ENCODE measurements at places on chromosomes 13 and 19.

DNA sequence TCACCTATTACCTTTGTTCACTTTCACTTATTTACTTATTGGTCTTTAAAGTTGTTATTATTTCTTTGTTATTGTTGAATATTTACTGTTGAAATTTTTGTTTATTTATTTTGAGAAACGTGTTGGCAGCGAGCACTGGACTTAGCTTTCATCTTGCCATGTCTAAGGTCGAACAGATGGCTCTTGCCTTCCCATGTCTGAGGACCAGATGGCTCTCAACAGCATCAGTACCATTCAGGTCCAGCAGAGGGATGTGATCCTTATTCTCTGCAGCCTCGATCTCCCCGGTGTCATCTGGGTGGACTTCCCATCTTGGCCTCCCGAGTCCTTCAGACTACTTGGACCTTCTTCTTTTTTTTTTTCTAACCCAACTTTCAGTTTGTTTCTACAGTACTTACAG, 1437.6 kb downstream of the UQCRFS1 start:
- no peak for DNase-seq

DNA sequence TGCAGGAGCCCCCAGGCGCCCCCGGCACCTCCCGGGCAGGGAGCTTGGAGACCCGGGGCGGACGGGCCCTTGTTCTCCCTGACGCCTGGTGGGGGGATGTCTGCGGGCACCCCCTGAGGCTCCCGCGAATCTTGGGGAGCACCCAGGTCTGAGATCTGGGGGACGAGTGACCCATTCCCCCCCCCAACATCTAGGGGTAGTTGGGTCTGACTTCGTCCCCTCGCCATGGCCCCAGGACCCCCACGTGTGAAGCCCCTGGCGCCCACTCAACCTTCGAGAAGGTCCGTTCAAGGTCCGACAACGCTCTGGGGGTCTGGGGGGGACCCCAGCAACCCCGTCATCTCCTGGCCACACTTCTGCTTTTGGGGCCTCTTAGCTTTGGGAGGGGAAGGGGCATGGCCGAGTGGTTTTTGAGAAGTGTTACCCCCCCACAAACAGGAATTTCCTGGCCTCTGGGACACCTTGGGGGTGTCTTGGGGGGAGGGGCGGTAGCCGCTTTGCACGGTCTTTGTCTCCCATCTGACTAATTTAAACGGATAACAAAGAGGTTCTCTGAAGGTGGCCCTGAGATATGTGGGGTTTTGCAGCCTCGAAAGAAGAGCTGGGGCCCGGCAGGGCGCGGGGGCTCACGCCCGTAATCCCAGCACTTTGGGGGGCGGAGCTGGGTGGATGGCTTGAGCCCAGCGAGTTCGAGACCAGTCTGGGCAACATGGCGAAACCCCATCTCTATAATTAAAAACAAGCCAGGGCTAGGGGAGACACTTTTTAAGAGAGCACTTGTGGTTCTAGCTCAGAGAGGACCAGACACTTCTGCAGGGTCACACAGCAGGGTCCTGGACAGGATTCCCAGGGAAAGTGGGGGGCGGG, 608 bp downstream of the CNN2 start:
- DNase-seq = no peak

- no peak for DNase-seq
Measured at GRCh38 chr13:95568131-95568530, 15.6 kb downstream of the CLDN10 start.

DNA sequence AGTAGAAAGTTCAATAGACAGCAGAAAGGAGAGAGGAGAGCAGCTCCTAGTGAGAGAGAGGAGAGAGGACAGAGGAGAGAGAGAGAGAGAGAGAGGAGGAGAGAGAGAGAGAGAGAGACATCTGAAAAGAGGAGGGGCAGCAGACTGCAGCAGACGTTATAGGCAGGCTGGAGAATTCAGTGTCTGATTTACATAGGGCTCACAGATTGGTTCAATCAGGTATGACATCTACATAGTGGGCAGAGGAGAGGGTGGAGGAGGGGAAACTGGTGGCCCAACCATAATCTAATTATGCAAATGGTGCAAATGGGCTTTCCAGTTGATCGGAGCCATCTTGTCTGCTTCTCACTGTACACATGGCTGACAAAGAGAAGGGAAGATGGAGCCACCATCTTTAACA, 221.3 kb upstream of the TRPC4 start:
- no peak for DNase-seq

GRCh38 chr19:33504058-33504444, 17.5 kb downstream of the PEPD start:
- DNase-seq = no peak

DNA sequence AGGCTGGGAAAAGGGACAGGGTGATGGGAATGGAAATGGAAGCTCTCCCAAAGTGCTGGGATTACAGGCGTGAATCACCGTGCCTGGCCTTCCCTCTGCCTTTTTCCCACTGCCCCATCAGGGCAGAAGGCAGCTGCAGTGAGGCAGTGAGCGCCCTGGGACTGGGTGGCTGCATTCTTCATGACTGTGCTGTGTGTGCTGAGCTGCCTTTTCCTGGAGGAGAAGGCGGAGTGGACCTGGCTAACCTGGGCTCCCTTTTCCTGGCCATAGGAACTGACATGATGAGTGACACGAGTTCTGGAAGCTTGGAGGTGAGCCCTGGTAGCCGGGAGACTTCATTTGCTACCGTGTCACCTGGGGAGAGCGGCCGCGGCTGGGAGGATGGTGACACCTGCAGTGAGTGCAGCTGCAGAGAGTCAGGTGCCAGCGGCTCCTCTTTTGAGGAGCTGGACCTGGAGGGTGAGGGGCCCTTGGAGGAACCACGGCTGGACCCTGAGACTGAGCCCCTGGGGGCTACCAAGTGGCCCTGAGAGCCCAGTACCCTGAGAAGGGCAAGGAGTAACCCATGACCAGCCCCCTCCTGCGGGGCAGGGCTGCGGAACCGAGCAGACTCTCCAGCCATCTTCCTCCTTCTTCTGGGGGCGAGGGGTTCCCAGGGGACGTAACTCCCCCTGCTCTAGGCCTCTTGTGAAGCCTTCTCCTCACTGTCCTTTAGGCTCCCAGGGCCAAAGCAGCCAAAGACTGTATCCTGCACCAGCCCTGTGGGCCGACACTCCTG, 26.3 kb upstream of the ZNF492 start:
- no peak for DNase-seq

DNA sequence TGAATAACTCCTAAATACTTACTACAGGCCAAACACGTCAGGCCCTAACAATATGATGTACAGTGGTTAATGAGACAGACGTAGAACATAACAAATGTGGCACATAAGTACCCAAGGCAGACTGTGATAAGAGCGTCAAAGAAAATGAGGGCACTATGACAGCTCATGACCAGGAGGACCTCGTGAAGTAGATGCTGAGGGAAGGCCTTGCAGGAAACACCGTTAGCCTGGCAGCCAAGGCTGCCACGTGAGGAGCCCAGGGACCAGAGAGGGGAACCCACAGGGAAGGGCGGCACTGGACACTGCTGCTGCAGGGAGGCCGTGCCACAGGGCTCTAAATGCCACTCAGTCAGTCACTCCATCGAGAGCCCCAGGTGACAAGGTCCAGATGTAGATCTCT, 5.7 kb downstream of the TUBGCP3 start:
- DNase-seq = no peak

DNA sequence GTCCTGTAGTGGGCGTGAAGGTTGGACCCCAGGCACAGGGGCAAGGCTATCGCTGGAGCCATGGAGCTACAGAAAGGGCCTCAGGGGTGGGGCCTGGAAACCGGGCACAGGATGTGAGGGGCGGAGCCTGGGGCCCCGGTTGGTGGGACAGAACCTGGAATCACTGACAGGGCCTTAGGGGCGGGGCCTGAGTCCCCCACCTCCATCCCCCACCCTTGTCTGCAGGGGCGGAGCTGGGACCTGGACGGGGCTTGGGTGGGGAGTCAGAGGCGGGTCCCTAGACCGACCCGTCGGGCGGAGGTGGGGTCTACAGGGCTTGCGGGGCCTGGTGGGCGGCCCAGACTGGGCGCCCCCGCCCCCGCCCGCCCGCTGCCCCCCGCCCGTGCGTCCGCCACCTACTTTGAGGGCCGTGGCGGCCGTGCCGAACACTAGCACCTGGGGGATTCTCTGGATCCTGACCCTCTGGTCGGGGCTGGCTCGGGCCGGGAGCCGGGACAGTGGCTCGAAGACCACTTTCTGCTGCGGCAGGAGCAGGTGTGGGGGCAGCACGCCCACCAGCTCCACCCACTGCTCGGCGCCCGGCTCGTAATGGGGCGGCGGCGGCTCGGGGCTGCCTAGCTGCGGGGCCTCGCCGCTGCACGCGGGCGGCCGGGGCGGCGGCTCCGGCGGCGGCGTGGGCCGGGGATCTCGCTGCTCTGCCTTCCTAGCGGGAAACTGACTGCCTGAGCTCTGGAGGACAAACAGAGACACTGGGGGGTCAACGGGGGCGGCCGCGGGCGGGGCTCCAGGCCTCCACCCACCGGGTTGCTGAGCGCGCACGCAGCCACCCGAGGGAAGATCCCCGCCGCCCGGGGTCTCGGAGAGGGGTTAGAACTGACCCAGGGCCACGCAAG, 26.3 kb downstream of the DCAF15 start:
- no peak for DNase-seq

DNA sequence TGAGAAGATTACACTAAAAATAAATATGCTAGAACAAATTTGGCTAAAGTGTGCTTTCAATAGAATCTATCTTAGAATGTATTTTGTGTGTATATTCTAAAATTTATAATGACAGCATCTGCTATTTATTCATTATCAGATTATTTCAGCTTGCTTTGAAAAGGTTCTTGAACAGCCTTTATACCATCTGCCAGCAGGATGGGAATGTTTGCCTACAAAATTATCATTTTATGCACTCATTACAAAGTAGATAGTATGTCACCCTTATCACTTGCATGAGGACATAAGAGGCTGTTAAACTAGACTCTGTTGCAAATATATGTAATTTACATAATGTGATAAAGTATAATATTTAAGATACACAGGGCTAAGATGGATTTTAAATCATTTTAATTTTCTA, 1286.9 kb upstream of the PCDH20 start:
- no peak for DNase-seq

GRCh38 chr13:97278435-97279411, 56.6 kb downstream of the MBNL2 start:
- DNase-seq = no peak

GRCh38 chr19:17420475-17420924, 653 bp downstream of the MVB12A start:
- DNase-seq = no peak

DNA sequence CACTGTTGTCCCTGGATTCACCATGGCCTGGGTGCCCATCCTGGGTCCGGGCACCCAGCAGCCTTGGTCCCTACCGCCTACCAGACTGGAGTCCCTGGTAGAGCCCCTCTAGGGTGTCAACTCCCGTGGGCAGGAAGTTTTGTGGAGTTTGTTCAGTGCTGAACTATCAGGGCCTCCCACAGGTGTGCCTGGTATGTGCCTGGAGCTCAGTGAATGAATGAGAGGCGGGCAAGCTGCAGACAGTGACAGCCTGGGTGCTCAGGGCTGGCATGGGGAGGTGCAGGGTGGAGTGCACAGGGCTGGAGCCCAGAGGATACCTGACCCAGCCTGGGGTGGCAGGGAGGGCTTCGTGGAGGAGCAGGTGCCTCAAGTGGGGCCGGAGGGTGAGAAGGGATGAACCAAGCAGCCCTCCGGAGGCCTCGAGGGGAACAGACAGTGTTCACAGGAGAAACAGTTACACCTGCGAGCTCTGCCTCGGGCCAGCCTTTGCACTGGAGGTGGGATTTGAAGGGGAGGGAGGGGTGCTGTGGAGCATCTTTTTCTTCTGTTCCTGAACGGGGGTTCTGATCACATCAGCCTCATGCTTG, 29.6 kb downstream of the PAK4 start:
- no peak for DNase-seq

- no peak for DNase-seq
Measured at GRCh38 chr13:26228096-26228495, 6.0 kb upstream of the RNF6 start.

DNA sequence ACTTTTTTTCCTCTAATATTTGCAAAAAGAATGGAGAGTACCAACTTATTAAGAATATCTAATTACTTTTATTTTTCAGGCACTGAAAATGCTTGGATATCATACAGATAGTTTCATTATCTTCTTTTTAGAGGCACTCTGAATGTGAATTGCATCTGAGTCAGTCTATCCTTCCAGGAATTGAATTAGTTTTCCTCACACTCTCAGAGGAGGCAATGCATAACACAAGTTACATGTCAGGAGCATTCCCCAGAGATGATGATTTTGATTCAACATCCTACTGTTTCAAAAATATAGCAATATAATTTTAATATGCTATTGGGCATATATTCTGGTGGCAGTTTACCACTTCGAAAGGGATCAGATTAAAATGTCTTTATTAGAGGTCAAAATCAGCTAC, 1315.4 kb downstream of the PCDH9 start:
- no peak for DNase-seq

GRCh38 chr13:92460479-92460878, 766.1 kb upstream of the GPC6 start:
- DNase-seq = no peak

DNA sequence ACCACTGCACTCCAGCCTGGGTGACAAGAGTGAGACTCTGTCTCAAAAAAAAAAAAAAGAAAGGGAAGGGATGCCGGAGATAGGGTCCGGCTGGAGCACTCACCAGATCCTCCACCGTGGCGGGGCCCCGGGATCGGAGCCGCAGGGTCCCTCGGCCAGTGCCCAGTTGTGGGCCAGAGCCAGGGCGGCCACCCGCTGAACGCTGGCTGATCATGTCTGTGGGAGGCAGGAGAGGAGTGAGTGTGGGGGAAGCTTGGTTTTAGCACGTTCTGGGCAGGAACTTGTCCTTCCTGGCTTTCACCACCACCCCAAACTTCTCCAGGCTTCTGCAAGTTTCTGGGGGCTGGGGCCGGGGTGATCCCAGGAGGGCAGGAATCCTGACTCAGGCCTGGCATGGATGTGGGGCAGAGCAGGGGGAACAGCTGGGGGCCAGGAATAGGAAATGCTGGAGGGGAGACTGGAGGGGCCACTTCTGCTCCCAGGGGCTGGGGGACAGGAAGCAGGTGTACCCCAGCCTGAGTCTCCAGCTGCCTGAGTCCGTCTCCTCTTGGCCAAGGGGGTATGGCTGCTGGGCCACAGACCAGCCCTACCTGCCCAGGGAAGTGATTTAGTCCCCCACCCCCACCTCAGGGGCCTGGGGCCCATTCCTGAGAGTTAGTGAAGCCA, 4.3 kb upstream of the PTGER1 start:
- no peak for DNase-seq

GRCh38 chr19:53808710-53809125, 15.4 kb downstream of the NLRP12 start:
- no peak for DNase-seq

DNA sequence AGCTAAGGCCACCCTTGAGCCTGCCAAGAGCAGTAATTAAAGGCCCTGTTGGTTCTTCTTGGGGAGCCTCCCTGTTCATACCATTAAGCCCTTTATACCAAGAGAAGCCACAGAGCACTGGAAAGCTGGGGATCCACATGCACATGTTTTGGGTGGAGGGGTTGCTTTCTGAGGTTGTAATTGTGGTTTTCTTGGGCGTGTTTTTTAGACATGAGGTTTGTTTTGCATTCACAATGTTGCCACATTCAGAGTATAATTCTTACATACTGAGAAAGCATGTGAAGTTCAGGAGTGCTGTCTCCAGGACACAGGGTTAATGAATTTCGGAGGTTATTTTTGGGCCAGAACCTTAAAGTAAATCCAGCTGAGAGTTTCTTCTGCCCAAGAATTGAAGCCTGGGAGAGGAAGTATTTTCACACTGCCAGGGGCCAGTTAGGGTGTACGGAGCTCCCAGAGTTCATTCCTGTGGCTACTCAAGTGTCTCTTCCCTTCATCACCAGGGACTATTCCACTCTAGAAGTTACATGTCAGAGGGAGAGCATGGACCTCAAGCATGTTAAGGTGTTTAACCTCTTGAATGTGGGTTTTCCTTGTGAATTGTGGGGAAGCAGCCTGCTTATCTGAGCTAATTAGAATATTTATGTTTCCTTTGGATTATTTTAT, 37.0 kb downstream of the ZNF136 start:
- no peak for DNase-seq

GRCh38 chr13:54305377-54305776, 1276.8 kb downstream of the OLFM4 start:
- no peak for DNase-seq

Measured in stimulated activated CD8-positive, alpha-beta memory T cell treated with anti-CD3 and anti-CD28 coated beads, Interleukin-2, amount 100 ng/mL, for 48 hours (primary cell).